ENCODE measurements at places on chromosomes 6 and 20.

- no peak for DNase-seq
Measured at GRCh38 chr6:46882645-46883044, 39.1 kb downstream of the ADGRF5 start.

DNA sequence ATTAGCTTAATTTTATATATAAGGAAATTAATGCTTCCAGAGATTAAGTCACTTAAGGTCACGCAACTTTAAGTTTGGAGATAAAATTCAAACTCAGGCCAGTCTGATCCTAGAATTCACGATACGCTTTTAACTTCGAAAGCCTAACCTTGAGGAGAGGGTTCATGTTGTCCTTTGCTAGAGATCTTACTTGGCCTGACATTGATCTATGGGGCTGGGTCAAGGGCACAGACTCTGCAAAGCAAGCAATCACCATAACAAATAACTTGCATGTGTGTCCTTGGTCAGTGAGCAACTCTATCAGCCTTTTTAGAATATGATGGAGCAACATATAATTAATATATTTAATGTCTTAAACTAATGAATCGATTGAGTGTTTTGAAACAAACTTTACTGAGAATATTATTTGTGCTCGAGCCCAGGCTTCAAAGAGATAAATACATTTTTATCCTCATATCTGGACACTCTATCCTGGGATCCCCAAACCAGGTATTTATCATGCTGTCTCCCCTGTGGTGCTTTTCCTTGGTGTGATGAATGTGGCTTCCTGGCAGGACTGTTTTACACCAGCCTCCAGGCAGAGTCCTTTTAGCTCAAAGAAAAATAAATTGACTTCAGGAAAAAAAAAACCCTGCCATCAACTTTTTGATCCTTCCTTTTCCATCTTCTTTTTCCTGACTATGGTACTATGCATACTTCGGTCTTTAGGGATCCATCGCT lies 29.1 kb downstream of the RPS12 start:
- no peak for DNase-seq

DNA sequence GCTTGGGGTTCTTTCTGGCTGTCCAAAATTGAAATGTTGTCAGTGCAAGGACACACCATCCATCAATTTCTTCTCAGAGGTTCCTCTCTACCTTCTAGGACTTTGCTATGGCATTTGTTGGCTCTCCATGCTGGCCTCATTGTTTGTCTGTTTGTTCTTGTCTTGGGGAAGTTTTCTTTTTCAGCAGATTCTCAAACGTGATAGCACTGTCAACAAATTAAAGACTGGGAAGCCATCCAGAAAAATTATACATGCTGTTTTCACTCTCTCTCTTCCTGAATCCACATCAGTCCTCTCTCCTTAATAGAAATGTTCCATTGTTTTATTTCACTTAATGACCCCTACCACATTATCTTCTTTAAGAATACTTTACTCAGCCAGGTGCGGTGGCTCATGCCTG lies 130.4 kb downstream of the PCSK2 start:
- no peak for DNase-seq

- DNase-seq: no peak
Measured at GRCh38 chr6:21151119-21151518, 442.4 kb upstream of the SOX4 start.

GRCh38 chr6:47064274-47064673 lies 22.1 kb upstream of the ADGRF1 start:
- no peak for DNase-seq

- no peak for DNase-seq
Measured at GRCh38 chr20:40110311-40110831, 578.7 kb downstream of the MAFB start.

GRCh38 chr20:41458761-41459160 lies 92.1 kb upstream of the EMILIN3 start:
- DNase-seq: no peak

GRCh38 chr20:10928841-10929421 lies 255.1 kb upstream of the JAG1 start:
- DNase-seq: no peak

- no peak for DNase-seq
Measured at GRCh38 chr6:56849896-56850295, 105.0 kb upstream of the BEND6 start.

DNA sequence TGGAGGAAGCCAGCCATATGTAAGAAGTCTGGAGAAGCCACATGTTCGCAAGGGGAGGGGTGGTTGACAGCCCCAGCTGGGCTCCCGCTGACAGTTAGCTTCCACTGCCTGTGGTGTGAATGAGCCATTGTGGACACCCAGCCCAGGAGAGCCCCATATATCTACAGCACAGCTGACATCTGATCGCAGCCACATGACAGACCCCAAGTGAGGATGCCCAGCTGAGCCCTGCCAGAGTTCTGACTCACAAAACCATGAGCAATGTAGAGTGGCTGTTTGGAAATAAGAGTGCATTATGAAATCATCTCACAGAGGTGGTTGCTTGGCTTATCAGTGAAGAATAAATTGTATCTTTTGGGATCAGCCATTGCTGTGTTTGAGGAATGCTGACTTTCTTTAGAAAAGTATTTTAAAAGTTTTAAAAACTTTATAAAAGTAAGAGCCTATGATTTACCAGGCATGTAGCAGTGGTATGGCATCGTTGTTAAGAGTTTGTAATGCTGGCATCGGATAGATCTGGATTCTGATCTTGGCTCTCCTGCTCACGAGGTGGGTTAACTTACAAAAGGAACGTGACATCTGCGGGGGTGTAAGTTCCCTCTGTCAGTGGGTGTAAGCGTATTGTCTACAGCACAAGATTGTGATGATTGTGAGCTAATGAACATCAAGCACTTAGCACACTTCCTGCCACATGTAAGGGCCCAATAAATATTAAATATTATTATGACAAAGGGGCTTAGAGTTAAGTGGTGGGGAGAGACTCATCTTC lies 24.1 kb downstream of the CFAP61 start:
- no peak for DNase-seq

- DNase-seq: no peak
Measured at GRCh38 chr6:5085648-5086293, 630 bp downstream of the PPP1R3G start.

- no peak for DNase-seq
Measured at GRCh38 chr6:156955494-156956183, 178.5 kb downstream of the ARID1B start.

- no peak for DNase-seq
Measured at GRCh38 chr20:36775196-36775595, 1.6 kb upstream of the DSN1 start.

- DNase-seq: peak; percentile 89
Measured at GRCh38 chr6:3368685-3369084, 88.2 kb downstream of the SLC22A23 start.

GRCh38 chr6:115717062-115717461 lies 343.6 kb downstream of the FRK start:
- DNase-seq: no peak

DNA sequence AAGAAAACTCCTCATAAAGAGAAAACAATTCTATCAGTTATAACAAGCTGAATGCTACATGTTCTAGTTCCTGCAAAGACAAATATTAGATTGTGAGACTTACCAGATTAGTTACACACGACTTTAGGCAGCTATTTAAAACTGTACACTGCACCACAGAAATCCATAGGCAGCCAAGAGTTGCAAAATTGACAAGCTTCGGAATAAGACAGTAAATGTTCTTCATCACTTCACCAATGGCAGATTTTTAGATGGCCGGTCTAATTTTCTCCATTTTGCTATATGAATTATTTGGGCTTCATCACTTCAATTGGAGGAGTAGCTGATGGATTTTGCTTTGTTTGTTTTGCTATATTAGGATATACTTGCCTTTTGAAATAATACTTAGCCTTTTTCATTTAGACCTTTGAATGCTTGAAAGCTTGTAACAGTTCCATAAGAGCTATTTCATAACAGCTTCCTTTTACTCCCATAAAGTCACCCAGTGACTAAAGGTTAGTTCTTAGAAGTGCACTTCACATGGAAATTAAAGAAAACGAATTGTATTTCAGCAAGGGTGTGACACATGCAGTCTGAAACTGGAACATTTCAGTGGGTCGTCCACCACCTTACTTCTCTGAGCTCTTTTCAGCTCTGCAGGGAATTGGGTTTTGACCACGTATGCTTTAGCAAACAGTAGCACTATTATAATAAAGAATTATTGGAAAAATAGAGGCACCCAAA lies at the start of gene ROS1:
Gene ROS1, minus strand, starts transcription at position 512 of the 723 bp plus-strand sequence. Its CDS starts 286 bp downstream, at position 226.
- DNase-seq: no peak

DNA sequence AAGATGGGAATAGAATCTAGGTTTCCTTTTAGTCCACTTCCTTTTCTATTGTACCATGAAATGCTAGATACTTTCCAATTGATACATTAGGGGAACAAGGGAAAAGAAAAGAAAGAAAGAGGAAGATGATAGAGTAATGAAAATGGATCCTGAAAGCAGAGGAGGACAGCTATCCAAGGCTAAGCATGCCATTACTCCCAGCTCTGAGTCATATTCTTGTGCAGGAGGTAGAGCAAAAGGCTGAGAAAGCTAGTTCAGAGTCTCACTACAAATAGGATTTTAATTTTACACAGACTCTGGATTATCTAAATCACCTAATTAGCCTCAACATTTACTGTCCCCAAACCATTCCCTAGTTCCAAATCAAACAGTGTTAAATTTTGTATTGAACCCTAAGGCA lies 23.6 kb downstream of the RWDD2A start:
- DNase-seq: no peak

GRCh38 chr6:642805-643204 lies 14.1 kb downstream of the HUS1B start:
- no peak for DNase-seq

DNA sequence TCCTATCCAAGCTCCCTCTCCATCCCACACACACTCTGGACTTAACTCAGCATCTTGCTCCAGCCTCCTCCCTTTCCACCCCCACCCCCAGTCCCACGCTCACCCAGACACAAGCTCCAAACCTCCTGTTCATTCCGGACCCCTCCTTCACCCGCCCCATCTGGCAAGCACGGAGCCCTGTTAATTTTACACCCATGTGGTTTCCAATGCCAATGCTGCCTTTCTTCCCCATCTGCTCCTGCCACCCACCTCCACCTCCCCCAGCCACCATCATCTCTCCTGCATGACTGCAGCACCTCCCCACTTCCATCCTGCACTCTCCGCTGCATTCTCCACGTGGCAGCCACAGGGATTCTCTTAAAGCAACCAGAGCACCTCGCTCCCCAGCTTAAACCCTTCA lies 9.9 kb upstream of the CDK5RAP1 start:
- no peak for DNase-seq

DNA sequence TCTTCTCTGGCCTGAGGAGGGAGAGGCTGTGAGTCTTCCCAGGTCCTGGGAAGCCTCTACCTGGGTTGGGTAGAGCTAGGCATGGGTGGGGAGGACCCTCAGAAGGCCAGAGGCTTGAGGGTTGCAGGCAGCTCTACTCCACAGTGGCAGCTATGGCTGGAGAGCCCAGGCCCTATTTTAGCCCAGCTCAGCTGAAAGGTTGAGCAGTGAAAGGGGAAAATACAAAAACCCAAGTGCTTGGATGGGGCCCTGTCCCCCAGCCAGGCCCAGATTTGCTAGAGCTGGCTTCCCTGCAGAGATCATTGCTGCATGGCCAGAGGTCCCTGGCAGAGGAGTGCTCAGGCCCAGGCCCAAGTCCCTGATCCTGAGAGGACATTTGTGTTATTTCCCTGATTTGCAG lies 45.7 kb downstream of the SUN5 start:
- no peak for DNase-seq

DNA sequence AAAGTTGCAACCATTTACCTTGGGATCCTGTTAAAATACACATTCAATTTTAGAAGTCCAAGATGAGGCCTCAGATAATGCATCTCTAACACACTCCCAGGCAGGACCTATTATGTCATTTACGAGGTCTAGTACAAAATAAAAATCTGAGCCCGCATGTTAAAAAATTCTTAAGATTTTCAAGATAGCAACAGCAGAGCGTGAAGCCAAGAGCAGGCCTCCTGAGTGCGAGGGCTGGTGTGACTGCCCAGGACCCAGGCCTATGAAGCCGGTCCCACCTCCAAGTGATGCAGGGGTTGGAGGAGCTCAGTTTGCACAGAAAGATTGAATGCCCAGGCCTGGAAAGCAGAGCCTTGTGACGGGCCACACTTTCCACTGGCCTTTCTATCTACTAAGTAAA lies 211.1 kb upstream of the KCNQ5 start:
- no peak for DNase-seq

GRCh38 chr20:38725931-38726803 lies 1.9 kb downstream of the SLC32A1 start:
- DNase-seq: peak; percentile 65
